ENCODE measurements at places on chromosomes 16 and 17.

GRCh38 chr17:29565643-29566472 lies 979 bp downstream of the ABHD15 start:
- no peak for DNase-seq

- no peak for DNase-seq
Observed at GRCh38 chr17:14303343-14304221, 2.7 kb downstream of the HS3ST3B1 start.

- DNase-seq: no peak
Observed at GRCh38 chr16:19127674-19128131, 13.9 kb downstream of the ITPRIPL2 start.

DNA sequence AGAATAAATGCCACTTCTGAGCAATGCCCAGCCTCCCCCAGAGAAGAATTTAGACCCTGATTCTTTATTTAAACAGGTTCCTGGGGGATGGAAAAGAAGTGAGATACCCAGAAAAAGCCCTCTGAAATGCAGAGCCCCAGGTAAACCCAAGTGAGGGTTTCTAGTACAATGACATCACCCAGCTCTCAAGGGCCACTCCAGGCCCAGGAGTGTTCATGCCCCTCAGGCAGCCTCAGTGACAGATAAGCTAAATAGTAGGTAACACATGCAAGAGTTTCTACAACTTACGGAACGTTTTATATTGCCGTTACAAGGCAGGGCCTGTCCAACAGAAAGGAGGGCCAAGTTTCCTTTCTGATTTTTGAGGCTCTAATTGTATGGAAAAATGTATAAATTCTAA lies 683.7 kb upstream of the SALL1 start:
- DNase-seq: no peak

- no peak for DNase-seq
Observed at GRCh38 chr16:23838485-23839142, 2.8 kb downstream of the PRKCB start.

- no peak for DNase-seq
Observed at GRCh38 chr17:80910043-80910442, 81.6 kb upstream of the CHMP6 start.

GRCh38 chr17:38751144-38751807 lies 1.3 kb upstream of the PSMB3 start:
- DNase-seq: no peak

- no peak for DNase-seq
Observed at GRCh38 chr17:51197754-51198153, 31.5 kb downstream of the NME2 start.

DNA sequence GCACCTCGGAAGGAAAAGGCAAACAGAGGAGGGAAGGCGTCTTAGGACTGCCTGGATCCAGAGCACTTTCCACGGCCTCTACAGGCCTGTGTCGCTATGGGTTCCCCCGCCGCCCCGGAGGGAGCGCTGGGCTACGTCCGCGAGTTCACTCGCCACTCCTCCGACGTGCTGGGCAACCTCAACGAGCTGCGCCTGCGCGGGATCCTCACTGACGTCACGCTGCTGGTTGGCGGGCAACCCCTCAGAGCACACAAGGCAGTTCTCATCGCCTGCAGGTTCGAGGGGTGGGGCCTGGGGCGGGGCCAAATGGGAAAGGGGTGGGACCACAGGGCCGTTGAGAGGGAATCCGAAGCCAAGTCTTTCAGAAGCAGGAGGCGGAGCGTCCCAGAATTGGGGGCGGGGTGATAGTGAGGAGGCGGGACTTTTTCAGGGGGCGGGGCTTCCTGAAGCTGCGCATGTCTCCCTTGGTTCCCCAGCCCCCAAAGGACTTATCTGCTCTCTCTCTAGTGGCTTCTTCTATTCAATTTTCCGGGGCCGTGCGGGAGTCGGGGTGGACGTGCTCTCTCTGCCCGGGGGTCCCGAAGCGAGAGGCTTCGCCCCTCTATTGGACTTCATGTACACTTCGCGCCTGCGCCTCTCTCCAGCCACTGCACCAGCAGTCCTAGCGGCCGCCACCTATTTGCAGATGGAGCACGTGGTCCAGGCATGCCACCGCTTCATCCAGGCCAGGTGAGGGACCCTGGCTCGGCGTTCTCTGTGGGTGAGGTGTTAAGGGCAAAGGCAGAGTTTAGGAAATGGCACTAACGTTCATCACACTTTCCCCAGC lies 939 bp downstream of the BCL6B start:
- peak; percentile 74 for DNase-seq

- DNase-seq: no peak
Observed at GRCh38 chr17:850851-851763, 69.0 kb downstream of the MRM3 start.

DNA sequence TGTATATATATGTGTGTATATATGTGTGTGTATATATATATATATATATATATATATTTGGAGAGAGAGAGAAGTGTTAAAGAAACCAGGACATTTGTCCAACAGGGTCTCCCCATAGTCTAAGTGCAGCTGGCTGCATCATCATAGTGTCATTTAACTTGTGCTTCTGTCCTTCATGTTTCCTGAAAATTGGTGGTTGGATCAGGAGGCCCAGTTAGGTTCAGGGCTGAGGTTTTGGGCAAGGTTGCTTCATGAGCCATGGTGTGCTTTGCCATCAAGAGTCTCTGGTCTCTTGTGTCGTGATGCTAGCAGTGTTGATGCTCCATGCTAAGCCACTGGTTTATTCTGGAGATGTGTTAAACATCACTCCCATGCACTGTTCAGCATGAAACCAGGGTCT lies 85.3 kb downstream of the C16orf95 start:
- no peak for DNase-seq

DNA sequence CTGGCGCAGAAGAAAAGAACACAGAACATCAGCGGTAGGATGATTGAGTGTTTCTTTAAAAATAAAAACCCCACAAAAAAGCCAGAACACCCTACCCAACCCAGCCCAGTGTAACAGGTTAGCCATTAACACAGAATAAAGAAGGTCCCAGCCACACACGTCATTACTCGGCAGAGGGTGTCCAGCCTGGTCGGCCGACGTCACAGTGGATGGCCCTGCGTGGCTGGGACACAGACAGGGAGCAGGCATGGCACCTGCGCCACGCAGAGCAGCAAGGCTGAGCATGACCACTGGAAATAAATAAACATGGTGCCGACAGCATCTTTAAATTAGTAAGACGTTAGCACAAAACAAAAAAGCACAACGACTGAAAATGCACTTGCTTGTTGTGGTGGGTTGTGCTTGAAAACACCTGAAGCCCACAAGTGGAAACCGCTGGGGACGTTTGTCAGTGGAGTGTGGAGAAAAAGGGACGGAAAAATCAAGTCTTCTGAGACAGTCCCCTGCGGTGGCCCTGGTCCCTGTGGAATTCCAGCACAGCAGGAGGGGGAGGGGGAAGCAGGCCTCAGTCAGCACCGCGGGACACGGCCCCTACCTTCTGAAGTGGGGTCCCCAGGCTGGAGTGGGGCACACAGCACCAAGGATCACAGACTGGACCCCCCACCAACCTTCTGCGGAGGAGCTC lies 39.2 kb downstream of the SLC7A5 start:
- no peak for DNase-seq

Data from GM12891 (cell line).